ENCODE measurements at places on chromosomes 16 and 17.

- peak; percentile 45 for DNase-seq
These were observed 5.3 kb downstream of the MNT start for GRCh38 chr17:2395258-2396181.

GRCh38 chr16:78478267-78478861 is 378.9 kb downstream of the WWOX start:
- DNase-seq = peak; percentile 70

GRCh38 chr16:86931410-86931941 is 353.1 kb downstream of the FOXL1 start:
- peak; percentile 24 for DNase-seq

DNA sequence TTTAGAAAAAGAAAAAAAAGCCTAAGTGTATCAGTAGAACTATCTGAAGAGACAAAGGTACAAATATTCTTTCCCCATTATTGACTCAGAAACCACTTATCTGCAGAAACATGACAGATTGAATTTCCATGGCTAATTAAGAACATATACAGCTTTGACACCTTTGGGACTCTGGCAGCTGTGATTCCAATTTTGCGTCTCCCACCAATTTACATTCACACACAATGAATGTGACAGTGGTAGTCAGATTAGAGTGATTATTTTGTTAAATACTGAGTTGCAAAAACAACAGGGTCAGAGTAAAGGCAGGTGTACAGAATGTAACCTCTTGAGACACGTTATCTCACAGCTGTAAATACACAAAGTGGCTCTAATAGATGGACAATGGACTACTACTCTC is 5.3 kb upstream of the PPM1D start:
- no peak for DNase-seq

DNA sequence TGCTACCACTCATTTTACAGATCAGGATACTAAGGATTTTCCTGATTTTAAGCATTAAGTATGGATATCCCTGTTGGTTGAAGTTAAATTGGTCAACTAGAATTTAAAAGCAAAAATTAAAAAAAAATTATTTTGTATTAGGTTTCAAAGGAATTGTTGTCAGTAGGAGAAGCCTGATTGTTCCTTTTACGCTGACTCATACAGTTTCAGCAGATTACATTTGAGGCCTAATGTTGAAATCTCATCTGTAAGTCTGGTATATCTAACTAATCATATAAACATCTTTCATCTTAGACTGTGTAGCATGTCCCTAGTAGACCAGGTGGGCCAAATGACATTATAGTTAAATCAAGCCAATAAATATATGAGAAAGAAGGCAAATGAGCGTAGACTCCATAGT is 83.5 kb downstream of the FTO start:
- DNase-seq = no peak

- no peak for DNase-seq
These were observed 12.5 kb downstream of the CAPN15 start for GRCh38 chr16:539901-540530.

DNA sequence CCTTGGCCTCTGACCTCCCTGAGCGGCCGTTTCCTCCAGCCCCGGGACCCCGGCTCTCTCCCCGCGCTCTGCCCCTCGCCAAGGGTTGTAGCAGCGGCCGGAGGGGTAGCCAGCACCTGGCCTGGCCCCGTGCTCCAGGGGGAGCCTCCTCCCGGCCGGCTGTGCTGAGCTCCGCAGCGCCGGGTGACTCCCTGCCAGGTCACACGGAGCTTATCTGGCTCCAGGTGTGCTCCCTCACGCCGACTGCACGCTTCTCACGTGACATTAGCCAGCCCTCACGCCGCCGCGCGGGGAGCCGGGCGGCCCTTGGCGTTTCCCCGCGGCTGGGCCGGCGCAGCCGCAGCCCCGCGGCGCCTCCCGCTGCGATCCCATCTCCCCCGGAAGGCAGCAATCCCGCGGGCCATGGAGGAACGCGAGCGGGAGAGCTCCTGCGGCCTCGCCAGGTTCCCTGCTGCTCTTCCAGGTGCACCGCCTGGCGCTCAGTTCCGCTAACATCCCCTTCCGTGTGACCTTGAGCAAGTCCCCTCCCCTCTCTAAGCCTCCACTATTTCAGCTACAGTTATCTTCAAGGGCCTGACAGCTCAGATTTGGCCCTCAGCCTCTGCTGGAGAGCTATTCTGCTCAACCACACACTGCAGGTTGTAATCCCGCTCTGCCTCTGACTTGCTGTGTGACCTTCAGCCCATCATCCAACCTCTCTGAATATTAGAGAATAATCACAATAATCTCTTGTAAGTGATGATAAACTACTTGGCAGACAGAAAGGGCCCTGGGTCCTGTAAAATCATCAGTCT is 3.4 kb downstream of the MYO18A start:
- peak; percentile 79 for DNase-seq

DNA sequence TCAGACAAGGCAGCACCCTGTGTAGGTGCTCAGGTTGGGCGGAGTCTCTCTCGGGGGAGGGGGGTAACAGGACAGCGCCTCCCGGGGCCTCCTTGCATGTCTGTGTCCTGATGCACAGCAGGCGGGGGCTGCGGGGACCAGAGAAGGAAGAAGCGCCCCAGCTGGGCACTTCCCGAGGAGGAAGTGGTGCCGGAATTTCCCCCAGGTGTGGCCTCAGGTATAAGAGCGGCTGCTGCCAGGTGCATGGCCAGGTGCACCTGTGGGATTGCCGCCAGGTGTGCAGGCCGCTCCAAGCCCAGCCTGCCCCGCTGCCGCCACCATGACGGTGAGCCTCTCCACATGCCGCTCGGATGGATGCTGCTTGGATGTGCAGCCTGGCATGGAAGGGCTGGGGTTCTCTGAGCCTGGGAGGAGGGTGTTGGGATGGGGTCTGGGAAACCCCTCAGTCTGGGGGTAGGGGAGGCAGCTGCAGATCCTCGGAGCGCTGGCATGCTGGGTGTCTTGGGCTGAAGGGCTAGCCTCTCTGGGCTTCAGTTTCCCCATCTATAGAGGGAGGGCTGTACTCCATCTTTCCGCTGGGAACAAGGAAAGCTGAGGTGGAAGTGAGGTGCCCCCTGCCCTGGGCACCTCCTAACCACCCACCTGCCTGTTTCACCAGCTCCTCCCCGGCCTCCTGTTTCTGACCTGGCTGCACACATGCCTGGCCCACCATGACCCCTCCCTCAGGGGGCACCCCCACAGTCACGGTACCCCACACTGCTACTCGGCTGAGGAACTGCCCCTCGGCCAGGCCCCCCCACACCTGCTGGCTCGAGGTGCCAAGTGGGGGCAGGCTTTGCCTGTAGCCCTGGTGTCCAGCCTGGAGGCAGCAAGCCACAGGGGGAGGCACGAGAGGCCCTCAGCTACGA is at the start of gene IL17C:
IL17C (plus strand) TSS at position 250 of the 908 bp plus-strand sequence; CDS start at position 320, 70 bp downstream.
- peak; percentile 72 for DNase-seq

GRCh38 chr17:4641297-4642195 is at the start of gene ALOX15:
Gene ALOX15, minus strand, starts transcription at chr17:4641678. Its CDS starts 27 bp downstream, at chr17:4641651.
- DNase-seq = no peak

DNA sequence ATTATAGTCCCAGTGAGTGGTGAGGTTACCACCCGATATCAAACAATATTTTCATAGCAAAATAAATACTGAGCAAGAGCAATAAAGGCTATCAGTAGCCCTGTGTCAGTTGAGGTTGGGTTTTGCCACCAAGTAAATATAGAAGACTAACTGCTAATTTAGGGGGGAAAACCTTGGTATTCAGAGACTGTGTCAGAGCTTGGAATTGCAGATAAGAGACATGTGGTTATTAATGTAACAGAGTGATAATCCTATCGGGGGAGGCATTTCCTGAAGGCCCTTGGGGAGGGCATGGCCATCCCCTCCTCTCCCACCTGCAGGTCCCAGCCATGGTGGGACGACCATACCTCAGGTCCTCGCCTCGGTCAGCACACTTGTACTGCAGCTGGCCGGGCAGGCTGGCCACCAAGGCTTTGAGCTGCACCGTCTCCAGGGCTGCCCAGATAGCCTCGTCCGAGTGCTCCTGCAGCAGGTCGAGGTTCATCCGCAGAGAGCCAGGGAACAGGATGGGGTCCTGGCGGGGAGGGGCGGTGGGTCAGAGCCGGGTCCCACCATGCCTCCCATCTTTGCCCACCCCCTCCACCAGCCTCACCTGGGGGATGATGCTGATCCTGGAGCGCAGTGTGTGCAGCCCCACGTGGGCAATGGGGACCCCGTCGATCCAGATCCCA is 68.9 kb downstream of the ABCC6 start:
- no peak for DNase-seq

- DNase-seq = no peak
These were observed 1.8 kb downstream of the USP7 start for GRCh38 chr16:8961811-8962390.

DNA sequence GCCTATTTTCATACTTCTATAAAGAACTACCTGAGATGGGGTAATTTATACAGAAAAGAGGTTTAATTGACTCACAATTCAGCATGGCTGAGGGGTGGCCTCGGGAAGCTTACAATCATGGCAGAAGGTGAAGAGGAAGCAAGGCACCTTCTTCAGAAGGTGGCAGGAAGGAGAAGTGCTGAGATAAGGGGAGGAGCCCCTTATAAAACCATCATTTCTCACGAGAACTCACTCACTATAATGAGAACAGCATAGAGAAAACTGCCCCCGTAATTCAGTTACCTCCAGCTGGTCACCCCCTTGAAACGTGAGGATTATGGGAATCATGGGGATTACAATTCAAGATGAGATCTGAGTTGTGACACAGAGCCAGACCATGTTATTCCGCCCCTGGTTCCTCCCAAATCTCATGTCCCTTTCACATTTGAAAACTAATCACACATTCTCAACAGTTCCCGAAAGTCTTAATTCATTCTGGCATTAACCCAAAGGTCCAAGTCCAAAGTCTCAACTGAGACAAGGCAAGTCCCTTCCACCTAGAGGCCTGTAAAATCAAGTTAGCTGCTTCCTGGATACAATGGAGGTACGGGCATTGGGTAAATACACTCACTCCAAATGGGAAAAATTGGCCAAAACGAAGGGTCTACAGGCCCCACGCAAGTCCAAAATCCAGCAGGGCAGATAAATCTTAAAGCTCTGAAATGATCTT is 237.7 kb downstream of the CDH13 start:
- DNase-seq = no peak

GRCh38 chr16:26015776-26016175 is 324.0 kb downstream of the HS3ST4 start:
- no peak for DNase-seq

DNA sequence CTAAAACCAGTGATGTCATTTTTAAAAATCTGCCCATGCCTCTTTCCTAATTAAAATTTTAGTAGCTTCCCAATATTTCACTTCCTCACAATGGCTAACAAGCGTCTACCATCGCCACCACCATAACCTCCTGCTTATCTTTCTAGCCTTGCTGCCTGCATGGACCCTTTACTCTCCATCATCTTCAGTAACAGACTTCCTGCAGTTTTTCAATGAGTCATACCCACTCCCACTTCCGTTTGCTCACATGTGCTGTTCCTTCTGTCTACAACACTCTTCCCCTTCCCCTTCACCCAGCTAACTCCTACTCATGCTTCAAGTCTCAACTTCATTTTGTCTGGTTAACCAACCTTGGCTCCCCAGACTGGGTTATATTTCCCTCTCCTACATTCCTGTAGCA is 12.8 kb upstream of the SKAP1 start:
- no peak for DNase-seq

DNA sequence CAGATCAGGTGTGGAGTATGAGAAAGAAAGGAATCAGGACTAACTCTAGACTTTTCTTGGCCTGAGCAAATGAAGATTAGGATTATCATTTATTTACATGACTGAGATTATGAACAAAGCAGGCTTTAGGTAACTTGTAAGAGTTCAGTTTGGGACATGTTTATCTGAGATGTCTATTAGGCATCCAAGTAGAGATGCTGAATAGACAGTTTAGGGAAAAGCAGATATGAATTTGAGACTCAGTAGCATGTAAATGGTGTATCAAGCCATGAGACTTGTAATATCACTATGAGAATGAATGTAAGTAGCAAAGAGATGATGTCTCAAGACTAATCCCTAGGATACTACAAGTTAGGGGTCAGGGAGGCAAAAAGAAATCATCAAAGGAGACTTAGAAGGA is 8.6 kb upstream of the HS3ST2 start:
- no peak for DNase-seq

DNA sequence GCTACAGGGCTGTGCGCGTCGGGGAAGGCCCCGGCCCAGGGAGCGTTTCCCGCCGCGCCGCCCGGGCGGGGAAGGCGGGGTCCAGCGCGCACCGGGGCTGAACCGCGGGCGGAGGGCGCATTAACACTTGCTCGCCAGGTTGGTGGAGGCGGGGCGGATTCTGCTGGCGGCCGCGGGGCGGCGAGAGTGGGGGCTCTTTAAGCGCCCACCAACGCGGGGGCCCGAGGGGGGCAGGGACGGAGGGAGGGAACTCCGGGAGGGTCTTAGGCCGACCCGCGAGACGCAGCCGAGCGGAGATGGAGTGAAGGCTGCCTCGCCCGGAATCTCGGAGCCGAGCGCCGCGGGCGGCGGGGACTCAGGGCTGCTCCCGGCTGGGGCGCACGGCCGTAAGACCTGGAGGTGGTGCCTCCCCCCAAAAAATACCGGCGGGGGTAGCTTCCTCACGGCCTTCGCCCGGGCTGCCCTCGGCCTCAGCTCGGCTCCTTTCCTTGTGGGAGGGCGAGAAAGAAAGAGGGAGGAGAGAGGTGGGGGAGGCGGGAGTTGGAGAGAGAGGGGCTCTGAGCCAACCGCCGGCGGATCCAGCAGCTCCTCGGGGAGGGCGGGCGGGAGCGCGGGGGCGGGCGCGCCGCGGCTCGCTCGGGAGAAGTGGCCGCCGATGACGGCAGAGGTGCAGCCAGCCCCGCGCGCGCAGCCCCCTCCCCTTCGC is 415 bp upstream of the FOXF1 start:
- peak; percentile 56 for DNase-seq

GRCh38 chr17:351449-351738 is 1.2 kb downstream of the RPH3AL start:
- DNase-seq = no peak

Measured in NCI-H1417 (cell line).